ENCODE measurements at places on chromosomes 6 and 20.

DNA sequence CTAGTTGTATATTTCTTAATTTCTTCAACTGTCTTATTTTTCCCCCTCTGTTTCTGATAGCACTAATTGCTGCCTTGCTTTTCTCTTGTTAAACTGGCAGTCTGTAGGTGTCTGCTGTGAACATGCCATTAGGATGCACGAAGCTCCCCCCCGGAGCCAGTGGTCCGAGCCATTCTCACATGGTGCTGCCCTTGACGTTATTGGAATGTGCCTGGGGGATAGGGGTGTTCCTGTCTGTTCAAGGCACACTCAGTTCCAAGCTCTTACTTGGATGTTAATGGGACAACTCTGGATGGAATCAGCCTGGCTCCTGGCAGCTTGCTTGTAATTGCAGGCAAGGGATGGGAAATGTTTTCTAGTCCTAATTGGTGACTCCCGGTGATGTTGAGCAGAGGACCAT, 68.4 kb downstream of the RREB1 start:
- no peak for DNase-seq

- DNase-seq: no peak
These were observed 717.8 kb downstream of the EPHA7 start for GRCh38 chr6:92701425-92702096.

DNA sequence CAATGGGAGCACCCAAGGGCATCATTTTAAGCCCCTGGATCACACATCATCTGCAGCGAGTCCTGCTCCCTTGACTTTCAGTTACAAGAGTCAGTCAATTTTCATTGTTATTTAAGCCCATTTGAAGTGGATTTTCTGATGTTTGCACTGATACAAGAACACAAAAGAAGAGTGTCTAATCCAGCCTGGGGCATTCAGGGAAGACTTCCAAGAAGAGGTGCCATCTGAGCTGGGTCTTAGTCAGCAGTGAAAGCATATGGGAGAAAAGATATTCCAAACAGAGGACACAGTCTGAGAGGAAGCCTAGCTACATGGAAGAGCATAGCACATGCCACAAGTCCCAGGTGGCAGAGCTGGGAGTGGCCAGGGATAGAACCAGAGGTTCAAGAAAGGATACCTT, 10.4 kb upstream of the FOXP4 start:
- no peak for DNase-seq

DNA sequence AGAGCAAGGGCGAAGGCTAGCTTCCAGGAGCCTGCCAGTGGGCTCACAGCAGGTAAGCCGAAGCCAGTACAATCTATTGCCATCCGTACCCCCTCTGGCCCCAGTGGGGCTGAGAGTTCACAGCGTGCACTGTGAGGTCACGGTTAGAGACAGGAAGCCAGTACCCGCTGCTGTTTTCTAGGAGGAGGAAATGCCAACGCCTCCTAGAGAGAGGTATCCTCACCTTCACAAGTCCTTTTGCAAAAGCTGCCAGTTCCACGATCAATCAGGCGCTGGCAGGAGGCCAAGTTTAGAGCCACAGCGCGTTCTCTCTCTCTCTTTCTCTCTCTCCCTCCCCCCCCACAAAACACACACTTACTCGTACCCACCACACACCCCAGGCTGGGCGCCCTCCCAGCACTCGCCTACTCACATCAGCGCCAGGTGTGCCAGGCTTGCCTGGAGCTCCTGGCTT, 22.5 kb downstream of the COL9A1 start:
- no peak for DNase-seq

GRCh38 chr6:112639391-112639831, 292.3 kb downstream of the RFPL4B start:
- DNase-seq: no peak

Data from stimulated activated CD8-positive, alpha-beta memory T cell treated with anti-CD3 and anti-CD28 coated beads, Interleukin-4, amount 100 ng/mL, for 4 hours (primary cell).